GM23338 (cell line): ENCODE measurements at places on chromosomes 16 and 17.

GRCh38 chr17:42979511-42980273, at the start of gene PTGES3L:
TSS of gene PTGES3L (minus strand) at chr17:42980080. CDS start at chr17:42980053, 27 bp downstream.
- peak; percentile 84 for DNase-seq

DNA sequence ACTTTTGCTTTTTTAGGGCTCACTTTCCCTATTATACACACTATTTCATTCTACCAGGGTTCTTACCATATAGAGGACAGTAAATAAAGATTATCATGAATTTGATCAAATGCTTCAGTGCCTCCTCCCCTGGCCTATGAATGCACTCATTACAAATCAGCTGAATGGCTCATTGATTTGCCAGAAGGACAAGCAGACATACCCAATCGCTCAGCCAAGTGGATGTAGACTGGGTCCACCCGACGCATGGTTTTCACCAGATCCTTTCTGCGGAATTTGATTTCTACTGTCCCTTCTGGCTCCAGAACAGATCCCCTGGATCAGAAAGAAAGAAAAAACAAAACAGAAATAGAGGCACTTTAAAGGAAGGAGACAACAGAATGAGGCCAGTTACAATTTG, 162.6 kb downstream of the AATF start:
- no peak for DNase-seq

DNA sequence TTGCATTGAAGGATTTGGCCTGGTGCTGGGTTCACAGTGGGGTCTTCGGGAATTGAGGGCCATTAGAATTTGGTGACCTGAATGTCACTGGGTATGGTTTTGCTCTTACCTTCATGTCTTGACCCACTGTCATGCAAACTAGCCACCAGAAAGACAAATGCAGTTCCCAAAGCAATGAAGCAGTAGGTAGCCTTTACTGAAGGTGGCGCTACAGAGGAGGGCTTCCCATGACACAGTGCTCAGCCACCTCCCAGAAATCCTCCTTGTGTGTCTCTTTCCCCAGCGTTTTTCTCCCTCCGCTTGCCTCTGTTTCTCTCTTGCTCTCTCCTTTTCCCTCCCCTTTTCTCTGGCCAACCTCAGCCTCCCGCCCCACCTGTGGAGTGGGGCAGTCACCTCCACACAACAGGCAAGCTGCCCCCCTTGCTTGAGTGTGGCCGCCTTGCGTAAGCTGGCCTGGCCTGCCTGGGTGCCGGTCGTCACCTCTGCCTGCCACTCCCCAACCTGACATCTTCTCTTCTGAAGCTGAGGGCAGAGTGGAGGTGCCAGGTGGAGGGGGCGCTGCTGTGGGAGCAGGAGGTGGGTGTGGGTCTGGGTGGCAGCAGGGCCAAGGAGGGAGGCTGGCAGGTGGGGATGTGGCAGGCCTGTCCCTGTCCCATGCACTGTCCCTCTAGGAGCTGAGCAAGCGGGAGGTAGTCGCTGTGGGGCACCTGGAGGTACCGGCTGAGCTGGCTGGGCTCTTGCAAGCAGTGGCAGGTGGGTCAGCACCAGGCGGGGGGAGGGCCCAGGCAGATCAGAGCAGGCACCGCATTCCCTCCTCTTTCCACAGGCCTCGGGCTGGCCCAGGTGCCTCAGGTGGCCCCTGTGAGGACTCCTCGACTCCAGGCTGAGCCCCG, 34.7 kb downstream of the MYO15A start:
- peak; percentile 90 for DNase-seq

DNA sequence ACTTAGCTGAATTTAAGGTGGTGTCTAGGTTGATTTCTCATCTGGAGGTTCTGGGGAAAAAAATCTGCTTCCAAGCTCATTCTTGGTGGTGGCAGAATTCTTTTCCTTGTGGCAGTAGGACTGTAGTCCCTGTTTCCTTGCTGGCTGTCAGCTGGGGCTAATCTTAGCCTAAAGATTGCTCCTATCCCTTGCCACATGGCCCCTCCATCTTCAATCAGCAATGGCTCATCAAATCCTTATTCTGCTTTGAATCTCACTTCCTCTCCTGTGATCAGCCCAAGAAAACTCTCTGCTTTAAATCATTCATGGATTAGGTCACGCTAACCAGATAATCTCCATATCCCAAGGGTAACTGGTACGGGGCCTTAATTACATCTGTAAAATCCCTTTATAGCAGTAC, 6.6 kb downstream of the FAM20A start:
- DNase-seq = no peak

- no peak for DNase-seq
Observed at GRCh38 chr17:34823023-34823422, 138.2 kb downstream of the CCT6B start.

GRCh38 chr16:50597563-50598255, 49.5 kb downstream of the NKD1 start:
- DNase-seq = no peak

DNA sequence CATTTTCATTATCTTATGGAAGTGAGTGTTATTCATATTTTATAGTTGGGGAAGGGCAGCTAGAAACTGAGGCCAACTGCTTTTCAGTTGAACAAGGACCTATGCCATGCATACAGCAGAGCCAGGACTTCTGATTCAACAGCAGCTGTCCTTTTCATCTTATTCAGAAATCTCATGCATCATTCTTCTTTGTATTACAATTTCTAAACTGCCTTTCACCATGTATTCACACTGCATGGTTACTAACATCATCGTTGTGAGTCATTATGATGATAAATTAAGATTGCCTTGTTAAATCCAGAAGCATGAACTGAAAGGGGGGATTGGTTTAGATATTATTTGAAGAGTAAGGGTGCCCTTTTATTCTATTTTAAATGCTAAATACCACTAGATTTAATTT, 1470.1 kb upstream of the GOT2 start:
- DNase-seq = no peak

- no peak for DNase-seq
Observed at GRCh38 chr17:77425791-77426641, 285.2 kb downstream of the SEC14L1 start.

DNA sequence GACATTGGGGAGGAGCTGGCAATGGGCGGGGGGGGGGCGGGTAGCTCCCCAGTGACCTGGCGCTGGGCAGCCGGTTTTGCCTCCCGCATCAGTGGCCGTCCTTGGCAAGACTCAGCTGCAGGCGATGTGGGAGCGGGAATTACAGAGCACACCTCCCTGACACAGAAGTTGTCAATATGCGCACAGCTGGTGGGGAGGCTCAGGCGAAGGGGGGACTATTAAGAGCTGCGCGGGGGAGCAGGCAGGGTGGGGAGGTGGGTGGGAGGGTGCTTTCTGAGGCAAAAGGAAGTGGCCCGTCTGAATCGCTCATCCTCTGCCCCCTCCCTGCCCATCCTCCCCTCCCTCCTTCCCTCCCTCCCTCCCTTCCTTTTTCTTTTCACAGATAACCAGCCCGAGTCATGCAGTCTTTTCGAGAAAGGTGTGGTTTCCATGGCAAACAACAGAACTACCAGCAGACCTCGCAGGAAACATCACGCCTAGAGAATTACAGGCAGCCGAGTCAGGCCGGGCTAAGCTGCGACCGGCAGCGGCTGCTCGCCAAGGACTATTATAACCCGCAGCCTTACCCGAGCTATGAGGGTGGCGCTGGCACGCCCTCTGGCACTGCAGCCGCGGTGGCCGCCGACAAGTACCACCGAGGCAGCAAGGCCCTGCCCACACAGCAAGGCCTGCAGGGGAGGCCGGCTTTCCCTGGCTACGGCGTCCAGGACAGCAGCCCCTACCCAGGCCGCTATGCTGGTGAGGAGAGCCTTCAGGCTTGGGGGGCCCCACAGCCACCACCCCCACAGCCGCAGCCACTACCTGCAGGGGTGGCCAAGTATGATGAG, 44.0 kb downstream of the SREBF1 start:
- DNase-seq = peak; percentile 69

DNA sequence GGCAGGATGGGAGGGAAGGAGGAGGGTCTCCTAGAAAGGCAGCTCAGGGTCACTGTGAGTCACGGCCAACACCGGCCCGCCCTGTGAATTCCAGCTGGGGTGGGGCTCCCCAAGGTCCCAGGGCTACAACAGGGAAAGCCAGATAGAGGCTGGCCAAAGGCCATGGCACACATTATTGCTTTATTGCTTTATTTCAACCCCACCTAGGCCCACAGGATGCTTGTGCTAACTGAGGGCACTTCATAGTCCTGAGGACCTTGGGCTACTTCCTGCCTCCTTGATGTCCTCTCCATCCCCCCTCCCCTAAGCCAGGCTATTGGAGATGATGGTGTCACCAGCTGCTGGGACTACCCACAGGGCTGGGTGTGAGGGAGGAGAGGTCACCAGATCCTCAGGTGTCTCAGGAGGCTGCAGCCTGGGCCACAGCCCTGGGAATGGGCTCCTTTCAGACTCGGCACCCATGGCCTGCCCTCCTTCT, 26.1 kb downstream of the LRRC75A start:
- no peak for DNase-seq
